ENCODE measurements at places on chromosomes 5 and 9.

DNA sequence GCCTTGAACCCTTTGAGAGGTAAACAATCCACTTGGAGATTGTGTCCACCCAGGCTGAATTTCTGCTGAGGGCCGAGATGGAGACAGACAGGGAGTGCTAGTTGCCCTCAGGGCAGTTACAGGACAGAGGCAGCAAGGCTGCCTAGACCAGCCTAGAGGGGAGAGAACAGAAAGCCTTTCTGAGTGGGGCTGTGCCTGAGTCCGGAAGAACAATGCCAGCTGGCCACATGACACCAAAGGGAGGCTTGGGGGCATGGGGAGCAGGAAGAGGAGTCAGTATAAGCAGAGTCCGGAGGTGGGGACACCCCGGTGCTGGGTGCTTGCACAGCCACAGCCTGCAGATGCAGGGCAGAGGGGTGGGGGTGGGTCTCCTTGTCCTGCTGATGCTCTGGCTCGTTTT, 145.7 kb downstream of the CFAP90 start:
- no peak for DNase-seq

GRCh38 chr9:14309403-14309802, 4.5 kb downstream of the NFIB start:
- no peak for DNase-seq

DNA sequence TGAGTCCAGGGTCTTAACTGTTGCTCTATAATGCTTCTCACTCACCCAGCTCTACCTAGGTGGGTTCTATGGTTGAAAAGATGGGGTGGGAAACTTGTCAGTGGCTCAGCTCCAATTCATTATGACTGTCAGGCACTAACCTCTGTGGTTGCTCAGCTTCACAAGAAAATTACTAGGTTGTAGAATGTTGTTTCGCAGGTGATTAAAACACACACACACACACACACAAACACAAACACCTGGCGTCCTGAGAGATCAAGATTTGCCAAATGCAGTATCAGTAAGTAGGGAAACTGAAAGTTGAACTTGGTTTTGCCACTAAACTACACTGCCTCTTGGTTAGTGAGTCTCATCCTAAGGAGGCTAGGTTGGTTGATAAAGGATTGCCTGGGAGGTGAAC, 2.8 kb downstream of the MCCC2 start:
- DNase-seq, result no peak

DNA sequence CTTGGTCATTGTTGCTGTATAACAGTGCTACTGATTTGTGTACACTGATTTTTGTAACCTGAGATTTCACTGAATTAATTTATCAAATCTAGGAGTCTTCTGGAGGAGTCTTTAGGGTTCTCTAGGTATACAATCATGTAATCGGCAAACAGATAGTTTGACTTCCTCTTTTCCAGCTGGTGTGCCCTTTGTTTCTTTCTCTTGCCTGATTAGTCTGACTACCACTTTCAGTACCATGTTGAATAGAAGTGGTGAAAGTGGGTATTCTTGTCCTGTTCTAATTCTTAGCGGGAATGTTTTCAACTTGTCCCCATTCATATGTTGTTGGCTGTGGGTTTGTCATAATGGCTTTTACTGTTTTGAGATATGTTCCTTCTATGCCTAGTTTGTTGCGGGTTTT, 24.7 kb upstream of the RANBP6 start:
- no peak for DNase-seq

GRCh38 chr9:20545023-20545622, 77.2 kb downstream of the MLLT3 start:
- DNase-seq, result no peak

Measured in activated CD8-positive, alpha-beta memory T cell treated with anti-CD3 and anti-CD28 coated beads for 4 hours (primary cell).